Dorsolateral prefrontal cortex (tissue), 122 donors: ENCODE measurements at places on chromosomes 4 and X.

- DNase-seq, result no peak
Measured at GRCh38 chr4:48589098-48589445, 99.0 kb downstream of the ZAR1 start.

GRCh38 chr4:99847362-99847976 lies 30.8 kb downstream of the DAPP1 start:
- DNase-seq, result no peak

- DNase-seq, result peak; percentile 52
Measured at GRCh38 chr4:80335554-80336358, at the start of gene CFAP299. CFAP299 (plus strand) TSS chr4:80335730.

- no peak for DNase-seq
Measured at GRCh38 chr4:179352221-179352620, 1910.0 kb upstream of the AGA start.

DNA sequence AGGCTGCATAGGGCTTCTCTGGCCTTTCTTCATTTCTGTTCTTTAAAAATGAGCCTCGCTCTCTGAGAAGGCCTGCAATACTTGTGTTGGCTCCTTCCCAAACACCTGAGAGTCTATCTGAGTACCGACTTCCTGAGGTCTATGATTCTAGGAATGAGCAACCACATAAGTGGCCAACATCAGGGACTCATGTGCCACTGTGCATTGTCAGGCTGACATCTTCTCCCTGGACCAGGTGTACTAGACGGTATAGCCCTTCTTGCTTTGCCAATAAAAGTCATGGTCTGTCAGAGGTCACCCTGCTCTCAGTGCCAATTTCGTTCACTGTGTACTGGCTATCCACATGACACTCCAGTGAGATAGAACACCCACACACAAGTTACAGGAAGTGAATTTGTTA lies 67.4 kb upstream of the EPHA5 start:
- DNase-seq, result no peak

- no peak for DNase-seq
Measured at GRCh38 chrX:74925225-74926088, at the start of gene NEXMIF. NEXMIF (minus strand) TSS chrX:74925452.

- DNase-seq, result no peak
Measured at GRCh38 chr4:182105416-182105815, 137.8 kb upstream of the TENM3 start.

- DNase-seq, result no peak
Measured at GRCh38 chrX:75303795-75304194, 29.9 kb downstream of the UPRT start.

DNA sequence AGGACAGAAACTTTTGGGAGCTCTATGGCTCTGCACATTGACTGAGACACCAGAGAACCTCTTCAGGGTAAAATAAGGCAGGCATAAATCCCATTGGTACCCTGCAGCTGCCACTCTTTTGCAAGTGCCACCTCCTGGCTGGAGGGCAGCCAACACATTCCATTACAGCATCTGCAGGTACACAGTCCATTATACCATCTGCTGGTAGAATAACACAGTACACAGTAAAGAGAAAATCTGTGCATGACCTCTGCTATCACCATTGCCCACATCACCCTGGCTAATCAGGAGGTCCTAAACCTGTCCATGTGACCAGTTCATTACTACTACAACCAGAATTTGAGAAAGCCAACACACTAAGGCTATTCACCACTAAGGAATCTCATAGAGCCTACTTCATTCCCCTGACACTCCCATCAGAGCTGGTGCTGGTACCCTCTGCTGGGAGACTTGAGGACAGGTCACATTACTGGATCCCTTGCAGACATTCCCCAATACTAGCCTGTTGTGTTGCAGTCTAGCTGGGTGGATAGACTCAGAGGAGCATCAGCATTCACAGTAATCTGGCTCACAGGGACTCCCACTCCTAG lies 176.2 kb upstream of the TACR3 start:
- DNase-seq, result no peak

GRCh38 chr4:7411896-7412553 lies 22.7 kb downstream of the PSAPL1 start:
- peak; percentile 33 for DNase-seq

DNA sequence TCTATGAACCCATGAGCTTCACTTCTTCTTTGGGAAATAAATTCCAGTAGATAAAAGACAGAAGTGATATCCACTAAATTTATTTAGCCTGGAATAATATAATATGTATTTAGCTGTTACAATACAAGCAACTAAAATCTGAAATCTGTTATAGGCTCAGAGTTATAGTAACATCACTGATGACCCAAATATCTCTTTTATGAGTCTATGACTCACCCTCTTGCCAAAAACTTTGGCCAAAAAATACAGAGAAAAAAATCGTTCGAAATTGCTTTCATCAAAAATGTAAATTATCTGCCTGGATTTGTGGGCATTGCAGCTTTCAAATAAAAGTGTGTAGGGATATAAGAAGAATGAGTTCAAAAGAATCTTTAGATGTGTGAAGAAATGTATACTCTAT lies 89.4 kb upstream of the DKK2 start:
- DNase-seq, result no peak

DNA sequence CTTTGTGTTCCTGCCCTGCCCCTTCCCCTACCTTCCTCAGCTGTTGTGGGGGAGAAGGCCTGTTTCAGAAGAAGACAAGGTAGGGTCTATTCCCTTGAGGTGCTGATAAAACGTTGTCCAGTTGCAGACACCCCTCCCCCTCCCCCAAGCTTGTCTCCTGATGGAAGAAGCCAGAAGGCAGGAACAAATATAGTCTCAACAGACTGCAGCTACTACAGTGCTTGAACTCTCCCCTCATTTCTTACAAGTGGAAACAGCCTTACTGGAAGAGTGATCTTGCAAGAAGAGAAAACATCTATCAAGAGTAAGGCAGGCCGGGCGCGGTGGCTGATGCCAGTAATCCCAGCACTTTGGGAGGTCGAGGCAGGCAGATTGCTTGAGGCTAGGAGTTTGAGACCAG lies 11.0 kb upstream of the MAP7D3 start:
- DNase-seq, result no peak

- DNase-seq, result no peak
Measured at GRCh38 chr4:153728660-153729059, 31.2 kb downstream of the RNF175 start.

DNA sequence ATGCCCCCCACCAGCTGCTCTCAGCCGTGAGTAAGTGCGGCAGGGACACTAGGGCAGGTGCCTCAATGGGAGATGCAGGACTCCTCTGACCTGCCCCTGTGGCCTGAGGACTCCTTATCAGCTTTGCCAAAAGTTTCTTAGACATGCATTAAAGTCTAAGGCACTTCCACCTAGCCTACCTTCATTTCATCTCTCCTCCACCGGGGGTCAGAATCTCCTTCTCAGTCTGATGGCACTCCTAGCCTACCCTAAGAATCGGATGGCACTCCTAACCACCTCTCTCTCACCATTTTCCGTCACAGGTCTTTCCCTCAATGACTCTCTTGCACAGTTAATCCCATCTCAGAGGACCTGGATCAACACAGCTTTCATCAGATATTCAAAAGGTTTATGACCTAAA lies 85.9 kb downstream of the OTC start:
- DNase-seq, result no peak

DNA sequence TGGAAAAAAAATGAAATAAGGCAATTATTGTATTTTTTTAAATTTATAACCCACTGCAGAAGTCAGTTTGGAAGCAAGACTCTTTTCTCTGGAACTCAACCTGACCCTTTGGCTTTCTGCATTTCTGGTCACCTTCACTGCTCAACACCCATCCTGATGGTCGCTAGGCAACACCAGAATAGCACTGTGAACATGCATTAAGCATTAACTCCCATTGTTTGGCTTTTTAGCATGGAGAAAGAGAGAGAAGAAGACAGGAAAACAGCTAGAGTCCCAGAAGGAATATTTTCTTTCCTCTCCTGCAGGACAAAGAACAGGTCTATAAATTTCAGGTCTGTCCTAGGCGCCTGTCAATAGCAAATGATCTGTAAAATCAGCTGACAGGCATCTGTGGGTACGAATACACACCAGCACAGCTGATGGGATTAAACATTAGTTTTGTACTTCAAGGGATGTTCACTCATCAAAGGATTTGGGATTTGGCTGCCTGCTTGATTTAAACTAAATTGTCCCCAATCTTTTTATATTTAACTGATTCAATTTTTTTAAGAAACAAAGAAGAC lies 137.2 kb upstream of the ETNPPL start:
- no peak for DNase-seq

- no peak for DNase-seq
Measured at GRCh38 chrX:16063921-16064320, 59.4 kb upstream of the GRPR start.
